ENCODE measurements at places on chromosomes 5 and 9. TPM values are rescaled to one million over a fixed set of nuclear protein-coding genes. Genes with fewer than 3 reads are reported as not detected.

- H3K36me3 ChIP-seq: peaks cover 42% of the 10 kb centered on the region
- H3K4me1 ChIP-seq: peaks cover 20% of the 10 kb centered on the region
- DNase-seq: no peak
- no peaks in the 10 kb centered on the region for H3K27me3 ChIP-seq
- H3K4me3 ChIP-seq: peak overlapping the region; percentile 90
These were observed 1.5 kb downstream of the SURF1 start for GRCh38 chr9:133354766-133355165.

TMEM252 gene
- not detected for total RNA-seq

DNA sequence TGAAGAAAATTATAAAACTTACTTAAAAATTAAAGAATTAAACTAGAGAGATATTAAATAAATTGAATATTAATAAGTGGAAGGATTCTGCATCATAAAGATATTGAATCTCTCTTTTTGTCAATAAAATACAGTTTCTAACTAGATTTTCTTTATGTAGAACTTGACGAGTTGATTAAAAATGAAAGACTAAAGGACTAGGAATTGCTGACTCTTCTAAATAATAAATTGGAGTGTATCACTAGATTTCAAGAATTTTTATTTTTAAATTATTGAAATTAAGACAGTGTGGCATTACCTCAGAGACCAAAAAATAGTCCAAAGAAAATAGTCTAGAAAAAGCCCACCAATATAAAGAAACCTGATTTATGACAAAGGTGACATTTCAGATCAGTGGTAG is 492.4 kb downstream of the CETN3 start:
- H3K36me3 ChIP-seq: no peaks in the 10 kb centered on the region
- H3K4me3 ChIP-seq: no peak overlapping the region
- no peaks in the 10 kb centered on the region for H3K4me1 ChIP-seq
- no peak for DNase-seq

SV2C gene
- 0.05 TPM for total RNA-seq

DNA sequence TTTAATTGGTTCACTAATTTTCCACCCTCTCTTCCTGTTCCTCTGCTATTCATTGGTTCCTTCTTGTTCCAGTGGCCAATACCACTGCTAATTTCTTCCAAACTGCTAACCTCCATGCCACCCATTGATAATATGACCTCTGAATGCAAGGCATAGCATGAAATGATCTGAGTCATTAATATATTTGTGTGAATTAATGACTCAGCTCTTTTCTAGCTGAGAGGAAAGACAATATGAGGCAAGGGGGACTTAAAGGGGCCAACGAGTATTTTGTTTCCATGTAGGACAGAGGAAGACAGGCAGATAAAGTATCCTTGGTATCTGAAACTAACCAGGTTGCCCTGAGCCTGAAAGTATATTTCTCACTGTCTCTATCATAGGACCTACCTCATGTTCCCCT is 154.3 kb upstream of the BRINP1 start:
- H3K27me3 ChIP-seq: no peaks in the 10 kb centered on the region
- no peaks in the 10 kb centered on the region for H3K4me1 ChIP-seq
- no peak overlapping the region for H3K27ac ChIP-seq

GRCh38 chr9:137067860-137068538 is 2.4 kb downstream of the SAPCD2 start:
- H3K27me3 ChIP-seq: no peaks in the 10 kb centered on the region
- peak overlapping the region; percentile 90 for H3K27ac ChIP-seq
- peaks cover 20% of the 10 kb centered on the region for H3K4me1 ChIP-seq
- peak overlapping the region; percentile 69 for H3K4me3 ChIP-seq

DNA sequence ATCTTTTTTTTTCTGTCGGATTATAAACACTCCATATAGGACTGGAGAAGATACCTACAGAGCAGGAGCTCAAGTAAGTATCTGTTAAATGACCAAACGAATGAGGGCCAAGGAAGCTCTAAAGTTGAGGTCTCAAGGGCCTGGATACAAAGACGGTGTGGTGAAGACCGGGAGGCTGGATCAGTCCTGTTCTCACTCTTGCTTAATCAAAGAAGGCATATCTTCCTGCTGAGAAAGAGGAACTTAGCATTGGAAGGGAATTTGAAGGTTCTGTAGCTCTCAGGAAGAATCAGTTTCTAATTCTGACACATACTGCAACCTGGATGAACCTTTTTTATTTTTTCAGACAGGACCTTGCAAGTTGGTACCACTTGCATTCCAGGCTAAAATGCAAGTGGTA is 28.3 kb upstream of the PAX5 start:
- no peak overlapping the region for H3K4me3 ChIP-seq
- peaks cover 6% of the 10 kb centered on the region for H3K4me1 ChIP-seq
- no peak for DNase-seq
- no peak overlapping the region for H3K27ac ChIP-seq
- peaks cover 13% of the 10 kb centered on the region for H3K27me3 ChIP-seq
- no peaks in the 10 kb centered on the region for H3K36me3 ChIP-seq

GRCh38 chr5:94276751-94277150 is 341.7 kb downstream of the KIAA0825 start:
- H3K27me3 ChIP-seq: no peaks in the 10 kb centered on the region
- DNase-seq: no peak
- no peak overlapping the region for H3K4me3 ChIP-seq
- H3K36me3 ChIP-seq: peaks cover 5% of the 10 kb centered on the region
- peaks cover 24% of the 10 kb centered on the region for H3K4me1 ChIP-seq
- H3K27ac ChIP-seq: no peak overlapping the region

GRCh38 chr9:26650325-26650724 is 242.3 kb downstream of the CAAP1 start:
- DNase-seq: no peak
- H3K36me3 ChIP-seq: no peaks in the 10 kb centered on the region
- H3K4me3 ChIP-seq: no peak overlapping the region
- no peaks in the 10 kb centered on the region for H3K4me1 ChIP-seq

DNA sequence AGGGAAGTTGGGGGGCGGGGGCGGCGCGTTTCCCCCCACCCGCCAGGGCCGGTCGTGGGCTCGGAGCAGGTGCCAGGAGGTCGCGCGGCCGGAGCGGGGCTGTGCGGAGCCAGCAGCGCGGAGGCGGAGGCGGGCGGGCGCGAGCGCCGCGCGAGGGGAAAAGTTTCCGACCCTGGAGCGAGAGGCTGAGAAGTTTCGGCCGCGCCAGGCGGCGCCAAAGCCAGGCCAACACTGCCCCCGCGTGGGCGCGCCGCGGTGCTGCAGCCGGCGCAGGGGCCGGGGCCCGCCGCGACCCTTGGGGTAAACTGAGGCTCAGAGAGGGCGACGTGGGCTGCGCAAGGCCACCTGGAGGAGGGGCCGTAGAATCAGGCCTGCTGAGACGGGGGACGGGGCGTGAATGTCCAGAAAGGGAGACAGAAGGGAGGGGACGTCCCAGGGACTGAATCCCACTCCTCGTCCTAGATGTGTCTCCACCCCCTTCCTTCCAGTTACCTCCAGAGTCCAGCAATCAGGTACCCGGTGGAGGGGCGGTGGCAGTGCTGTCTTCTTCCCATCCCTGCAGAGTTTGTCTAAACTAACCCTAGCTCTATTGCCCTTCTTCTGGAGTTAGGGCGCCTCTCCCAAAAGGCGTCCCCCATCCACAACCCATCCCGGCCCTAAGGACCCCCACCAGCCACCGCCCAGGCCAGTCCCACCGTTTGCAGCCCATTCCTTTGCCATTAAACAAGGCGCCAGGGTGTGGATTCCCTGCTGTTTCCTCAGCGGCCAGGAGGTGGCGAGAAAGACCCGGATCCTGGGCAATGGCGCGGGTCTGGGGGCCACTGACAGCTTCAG is 10.2 kb downstream of the C9orf50 start:
- H3K27me3 ChIP-seq: peaks cover 11% of the 10 kb centered on the region
- peak overlapping the region; percentile 72 for H3K4me3 ChIP-seq
- no peaks in the 10 kb centered on the region for H3K36me3 ChIP-seq
- H3K4me1 ChIP-seq: peaks cover 24% of the 10 kb centered on the region
- H3K27ac ChIP-seq: peak overlapping the region; percentile 74

- DNase-seq: peak; percentile 53
- no peak overlapping the region for H3K4me3 ChIP-seq
- H3K27me3 ChIP-seq: peaks cover 99% of the 10 kb centered on the region
- H3K36me3 ChIP-seq: peaks cover 10% of the 10 kb centered on the region
These were observed 56.1 kb upstream of the TUT7 start for GRCh38 chr9:86410281-86410680.

DNA sequence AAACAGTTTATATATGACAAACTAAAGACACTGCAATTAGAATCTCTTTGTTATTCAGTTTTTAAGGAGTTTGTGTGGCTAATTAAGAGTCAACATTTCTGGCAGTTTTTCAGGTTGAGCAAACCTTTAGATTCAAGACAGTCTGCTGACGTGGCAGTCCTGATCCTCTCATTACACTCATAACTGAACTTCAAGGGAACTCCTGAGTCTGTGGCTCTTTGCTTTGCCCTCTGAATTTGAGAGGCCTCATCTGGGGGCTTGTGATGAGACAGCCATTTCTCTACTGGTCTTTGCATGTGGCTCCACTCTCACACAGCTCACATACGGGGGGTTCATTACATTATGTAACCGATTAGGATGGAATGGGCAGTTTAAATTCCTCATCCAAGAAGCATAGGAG is 182.9 kb upstream of the MEF2C start:
- no peak for DNase-seq
- H3K4me1 ChIP-seq: peaks cover 6% of the 10 kb centered on the region
- no peaks in the 10 kb centered on the region for H3K27me3 ChIP-seq
- H3K4me3 ChIP-seq: no peak overlapping the region
- H3K27ac ChIP-seq: no peak overlapping the region
- H3K36me3 ChIP-seq: no peaks in the 10 kb centered on the region

DNA sequence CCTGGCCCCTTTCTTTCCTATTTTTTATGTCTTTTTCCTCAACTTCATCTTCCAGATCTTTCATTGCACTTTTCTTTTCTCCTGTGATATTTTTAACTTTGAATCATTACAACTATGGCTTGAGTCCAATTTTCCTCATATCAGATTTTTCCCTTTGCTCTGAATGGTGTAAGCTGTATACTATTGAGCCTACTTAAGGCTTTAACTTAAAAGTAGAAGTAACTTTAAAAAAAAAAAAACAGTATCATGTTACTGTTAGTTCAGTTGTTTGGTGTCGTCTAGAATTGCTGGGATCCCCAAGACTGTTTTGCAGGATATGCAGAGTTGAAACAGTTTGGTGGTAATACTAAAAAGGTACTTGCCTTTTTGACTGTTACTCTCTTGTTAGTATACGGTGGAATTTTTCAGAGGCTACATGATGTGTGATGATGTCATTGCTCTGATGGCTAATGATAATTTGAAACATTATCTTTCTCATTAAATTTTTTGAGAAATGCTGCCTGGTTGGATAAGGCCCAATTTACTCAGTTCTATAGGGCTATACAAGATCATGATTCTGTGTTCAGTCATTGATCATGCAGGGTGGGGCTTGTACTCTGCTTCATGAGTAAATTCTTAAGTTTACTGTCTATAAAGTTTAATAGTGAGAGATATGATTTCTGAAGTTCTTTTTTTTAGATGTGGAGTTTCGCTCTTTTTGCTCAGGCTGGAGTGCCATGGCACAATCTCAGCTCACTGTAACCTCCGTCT is 8.8 kb downstream of the NAA35 start:
- H3K27ac ChIP-seq: peak overlapping the region; percentile 73
- no peak for DNase-seq
- H3K27me3 ChIP-seq: no peaks in the 10 kb centered on the region

DNA sequence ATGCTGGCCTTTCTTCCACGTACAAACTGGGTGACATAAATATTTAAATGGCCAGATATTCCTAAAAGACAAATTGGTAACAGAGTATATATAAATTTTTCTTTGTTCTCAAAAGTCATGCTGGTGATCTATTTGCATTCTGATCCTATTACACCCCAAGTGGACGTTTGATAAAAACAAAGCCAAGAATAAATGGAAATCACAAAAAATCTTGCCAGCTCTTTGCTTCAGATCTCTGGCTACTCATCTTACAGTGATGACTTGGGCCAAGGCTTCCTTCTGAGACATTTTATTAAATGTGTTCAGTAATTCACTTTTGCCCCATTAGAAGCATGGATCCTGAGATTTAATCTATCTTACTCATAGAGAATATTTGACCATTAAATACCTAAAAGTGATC is 444.3 kb upstream of the PIK3R1 start:
- H3K36me3 ChIP-seq: peaks cover under 1% of the 10 kb centered on the region
- peak overlapping the region; percentile 26 for H3K27ac ChIP-seq
- no peak for DNase-seq
- no peak overlapping the region for H3K4me3 ChIP-seq
- H3K27me3 ChIP-seq: no peaks in the 10 kb centered on the region

PLEKHG4B gene
- total RNA-seq: 51.4 TPM

SLC46A2 gene
- total RNA-seq: 0.07 TPM

DNA sequence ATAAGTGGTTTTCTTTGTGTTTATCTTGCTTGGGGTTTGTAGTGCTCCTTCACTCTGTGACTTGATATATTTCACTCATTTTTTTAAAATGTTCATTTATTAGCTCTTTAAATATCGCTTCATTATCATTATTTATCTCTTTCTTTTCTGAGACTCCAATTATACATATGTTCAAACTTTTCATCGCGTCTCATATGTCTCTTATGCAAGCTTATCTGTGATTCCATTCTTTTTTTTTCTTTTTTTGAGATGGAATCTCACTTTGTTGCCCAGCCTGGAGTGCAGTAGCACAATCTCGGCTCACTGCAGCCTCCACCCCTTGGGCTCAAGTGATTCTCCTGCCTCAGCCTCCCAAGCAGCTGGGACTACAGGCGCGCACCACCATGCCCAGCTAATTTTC is 73.9 kb upstream of the GABRP start:
- H3K27me3 ChIP-seq: no peaks in the 10 kb centered on the region
- no peak overlapping the region for H3K27ac ChIP-seq
- H3K36me3 ChIP-seq: peaks cover 10% of the 10 kb centered on the region

DNA sequence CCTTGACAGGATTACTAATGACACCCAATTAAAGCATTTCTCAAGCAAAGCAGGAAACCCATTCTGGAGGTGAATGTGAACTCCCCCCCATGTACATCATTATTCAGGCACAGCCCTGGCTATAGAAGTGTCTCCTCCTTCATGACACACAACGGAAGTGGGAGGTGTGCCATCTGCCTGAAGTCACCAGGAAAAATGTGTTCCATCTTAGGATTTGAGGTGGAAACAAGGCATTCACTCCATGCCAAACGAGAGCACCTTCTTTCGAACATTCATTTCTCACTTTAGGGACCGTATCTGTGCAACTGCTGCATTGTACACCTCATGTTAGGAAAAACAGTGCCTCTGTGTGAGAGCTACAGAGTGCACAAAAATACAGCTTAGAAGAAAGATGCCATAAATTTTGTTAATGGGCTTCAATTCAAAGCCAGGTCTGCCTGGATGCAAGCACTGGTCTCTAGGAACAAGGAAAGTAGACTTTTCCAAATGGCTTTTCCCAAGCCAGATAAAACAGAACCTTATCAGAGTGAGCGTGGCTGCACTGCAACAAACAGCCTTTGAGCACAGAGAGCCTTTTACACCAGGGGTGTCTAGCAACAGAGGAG is 19.4 kb downstream of the GOLM1 start:
- peak overlapping the region; percentile 38 for H3K27ac ChIP-seq
- no peaks in the 10 kb centered on the region for H3K27me3 ChIP-seq
- peaks cover 36% of the 10 kb centered on the region for H3K4me1 ChIP-seq
- DNase-seq: no peak

MYMK gene
- 0.34 TPM for total RNA-seq

SPINK14 gene
- total RNA-seq: not detected

OR1J2 gene
- total RNA-seq: not detected

GRCh38 chr9:133226219-133227171 is 17.4 kb upstream of the OBP2B start:
- H3K36me3 ChIP-seq: no peaks in the 10 kb centered on the region
- no peak overlapping the region for H3K27ac ChIP-seq
- peaks cover 6% of the 10 kb centered on the region for H3K4me1 ChIP-seq
- DNase-seq: no peak
